ENCODE measurements at places on chromosomes 4 and X.

- DNase-seq, result no peak
Observed at GRCh38 chr4:17762726-17763125, 18.7 kb downstream of the FAM184B start.

- DNase-seq, result no peak
Observed at GRCh38 chrX:106894978-106895452, 8.1 kb downstream of the RIPPLY1 start.

DNA sequence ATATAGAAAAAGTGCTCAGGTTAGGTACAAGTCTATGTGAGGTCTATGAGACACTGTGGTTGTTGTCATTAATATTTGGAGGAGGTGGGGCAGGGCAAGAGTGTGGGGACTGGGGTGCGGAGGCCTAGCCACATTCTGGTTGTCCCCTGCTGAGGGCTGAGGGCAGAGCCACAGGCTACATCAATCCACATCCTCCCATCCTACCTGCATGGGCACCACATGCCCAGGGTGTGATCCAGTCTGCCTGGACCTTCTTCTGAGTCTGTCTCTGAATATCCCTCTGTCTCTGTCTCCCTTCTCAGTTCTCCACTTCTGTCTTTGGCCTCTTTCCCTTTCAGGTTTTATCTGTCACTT lies 1.2 kb upstream of the GATA1 start:
- DNase-seq, result no peak

DNA sequence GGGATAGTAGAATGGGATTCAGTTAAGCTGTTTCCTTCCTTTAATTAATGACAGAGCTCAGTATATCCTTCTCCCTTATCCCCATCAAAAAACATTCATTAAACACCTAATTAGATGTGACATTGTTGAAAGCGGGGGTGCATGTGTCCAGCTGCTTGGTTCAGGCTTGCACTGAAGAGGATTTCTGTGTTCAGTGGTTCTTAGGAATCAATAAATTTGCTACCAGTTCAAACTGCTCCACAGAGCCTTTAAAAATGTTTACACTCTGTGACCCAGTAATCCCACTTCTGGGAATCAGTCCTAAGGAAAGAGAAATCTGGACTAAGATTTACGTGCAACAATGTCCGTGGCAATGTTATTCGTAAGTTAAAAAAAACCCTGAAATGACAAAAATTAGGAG lies 7.2 kb upstream of the TMEM255A start:
- DNase-seq, result no peak
